ENCODE measurements at places on chromosomes 3 and 15.

- DNase-seq, result no peak
These were observed 18.6 kb downstream of the DCP1A start for GRCh38 chr3:53328746-53329145.

GRCh38 chr15:58469432-58470353 is 37.9 kb downstream of the LIPC start:
- DNase-seq, result no peak

- DNase-seq, result no peak
These were observed 286.3 kb downstream of the RAP2B start for GRCh38 chr3:153448151-153448829.

GRCh38 chr3:146814601-146815315 is 209.6 kb upstream of the PLSCR5 start:
- no peak for DNase-seq

- DNase-seq, result no peak
These were observed 40.8 kb downstream of the NOX5 start for GRCh38 chr15:69055251-69055650.

DNA sequence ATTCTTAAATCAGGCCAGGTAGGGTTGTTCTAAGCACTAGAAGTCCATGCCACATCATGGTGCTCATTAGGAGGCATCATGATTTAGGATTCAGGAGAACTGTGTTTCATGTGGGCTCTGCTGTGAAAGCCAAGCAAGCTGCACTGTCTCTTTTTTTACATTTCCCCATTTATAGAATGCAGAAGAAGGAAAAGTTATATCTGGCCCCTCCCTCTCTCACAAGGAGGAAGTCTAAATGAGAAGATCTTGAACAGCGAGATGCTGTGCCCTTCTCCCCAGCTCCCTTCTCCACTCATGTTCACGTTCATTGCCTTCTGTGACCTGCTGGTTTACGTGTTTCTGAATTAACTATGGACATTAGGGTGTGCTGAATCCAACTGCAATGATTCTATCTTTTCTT is 178.5 kb upstream of the RASGRP1 start:
- no peak for DNase-seq

- DNase-seq, result no peak
These were observed 799.9 kb downstream of the AGBL1 start for GRCh38 chr15:86879250-86880229.

DNA sequence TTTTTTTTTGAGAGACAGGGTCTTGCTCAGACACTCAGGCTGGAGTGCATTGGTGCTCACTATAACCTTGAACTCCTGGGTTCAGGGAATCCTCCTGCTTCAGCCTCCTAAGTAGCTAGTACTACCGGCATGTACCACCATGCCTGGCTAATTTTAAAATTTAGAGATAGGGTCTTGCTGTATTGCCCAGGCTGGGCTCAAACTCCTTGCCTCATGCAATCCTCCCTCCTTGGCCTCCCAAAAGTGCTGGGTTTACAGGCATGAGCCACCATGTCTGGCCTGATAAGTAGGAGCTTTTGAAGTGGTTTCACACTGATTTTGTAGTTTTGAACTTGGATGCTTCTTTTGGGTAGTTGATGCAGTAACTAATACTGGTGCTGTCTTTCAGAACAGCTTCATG is 7.8 kb downstream of the MAP2K1 start:
- no peak for DNase-seq

DNA sequence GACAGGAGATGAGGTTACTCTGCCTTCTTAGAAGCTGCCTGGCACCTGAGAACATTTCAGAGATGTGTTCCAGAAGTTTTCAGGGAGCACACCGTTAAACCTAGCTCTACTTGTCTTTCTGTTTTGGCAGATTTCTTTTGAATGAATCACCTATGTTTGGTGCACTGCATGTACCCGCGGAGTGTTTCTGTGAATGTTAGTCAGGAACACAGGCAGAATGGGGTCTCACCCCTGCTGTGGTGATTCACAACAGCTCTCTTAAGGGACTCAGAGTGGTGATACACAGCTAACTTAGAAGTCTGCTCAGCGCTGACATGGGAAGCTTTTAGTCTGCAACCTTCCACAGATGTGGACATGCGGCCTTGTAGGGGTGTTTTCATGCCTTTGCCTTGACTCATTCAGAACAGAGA is 24.0 kb downstream of the TSEN2 start:
- no peak for DNase-seq

DNA sequence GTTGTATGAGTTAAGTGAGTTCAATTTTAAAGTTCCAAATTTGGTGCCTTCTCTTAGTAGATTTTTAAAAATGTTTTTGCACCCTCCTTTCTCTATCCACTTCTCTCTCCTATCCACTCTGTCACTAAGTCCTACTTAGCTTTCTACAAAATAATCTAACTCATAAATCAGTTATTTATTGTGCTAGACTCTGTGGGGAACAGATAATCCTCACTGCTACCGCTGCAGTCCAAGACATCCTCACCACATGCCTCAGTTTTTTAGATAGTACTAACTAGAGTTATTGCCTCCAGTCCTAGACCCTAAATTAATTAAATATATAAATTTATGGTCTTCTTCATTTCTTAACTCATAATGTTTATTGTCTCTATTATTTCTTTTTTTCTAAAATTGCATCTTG is 576.3 kb downstream of the GRM7 start:
- DNase-seq, result no peak

DNA sequence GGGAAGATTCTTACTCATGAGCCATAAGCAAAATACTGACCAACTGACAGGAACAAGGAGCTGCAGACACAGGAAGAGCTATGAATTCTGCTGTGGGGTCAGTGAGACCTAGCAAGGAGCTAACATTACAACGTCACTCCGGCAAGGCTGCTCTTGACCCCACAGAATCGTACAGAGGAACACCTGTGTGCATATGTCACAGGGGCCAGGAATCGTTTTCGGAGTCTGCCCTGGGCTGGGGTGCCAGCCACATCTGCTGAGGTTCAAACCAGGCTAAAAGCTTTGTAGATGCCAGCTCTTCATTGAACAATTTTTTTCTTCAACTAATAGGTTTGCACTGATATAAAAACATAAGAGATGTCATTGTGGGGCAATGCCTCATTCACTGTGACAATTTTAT is 82.6 kb downstream of the LRRK1 start:
- DNase-seq, result no peak

GRCh38 chr15:76936671-76937070 is 5.1 kb downstream of the RCN2 start:
- no peak for DNase-seq

- peak; percentile 67 for DNase-seq
These were observed 3.6 kb downstream of the BCL6 start for GRCh38 chr3:187741403-187742350.

GRCh38 chr15:57503051-57503702 is 88.5 kb upstream of the MYZAP start:
- no peak for DNase-seq

DNA sequence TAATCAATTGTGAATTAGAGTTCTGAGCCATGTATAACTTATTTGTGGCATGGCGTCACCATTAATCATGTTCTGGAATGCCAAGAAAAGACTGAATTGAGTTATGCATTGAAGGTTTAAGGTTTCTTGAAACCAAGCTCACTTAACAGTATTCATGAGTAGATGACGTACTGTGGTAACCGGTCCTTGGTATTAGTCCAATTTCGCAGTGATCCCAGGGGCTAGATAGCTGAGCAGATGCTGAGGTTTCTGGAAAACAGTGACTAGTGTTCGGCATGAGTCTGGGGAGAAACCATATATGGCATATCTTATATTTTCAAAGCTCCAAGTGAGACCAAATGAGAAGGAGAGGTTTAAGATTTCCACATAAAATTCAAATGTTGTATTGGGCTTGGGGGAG is 218.3 kb upstream of the LYSMD4 start:
- DNase-seq, result no peak

DNA sequence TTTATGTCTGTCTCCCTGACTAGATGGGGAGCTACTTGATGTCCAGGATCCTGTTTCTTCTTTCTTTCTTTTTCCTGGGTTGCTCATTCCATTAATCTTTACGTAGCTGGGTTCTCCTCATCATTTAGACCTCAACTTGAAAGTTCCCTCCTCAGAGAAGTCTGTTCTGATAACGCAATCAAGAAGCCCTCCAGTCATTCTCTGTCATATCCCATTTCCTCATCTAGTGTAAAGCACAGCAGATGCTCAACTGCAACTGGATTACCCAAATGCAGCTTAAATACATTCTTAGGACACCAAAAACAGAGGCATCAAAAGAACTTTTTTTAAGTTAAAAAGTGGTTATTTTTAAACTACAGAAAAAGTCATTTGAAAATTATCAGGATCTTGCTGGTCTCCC is 51.7 kb upstream of the ST3GAL6 start:
- DNase-seq, result no peak

GRCh38 chr15:78097667-78098066 is 5.3 kb downstream of the SH2D7 start:
- DNase-seq, result no peak

DNA sequence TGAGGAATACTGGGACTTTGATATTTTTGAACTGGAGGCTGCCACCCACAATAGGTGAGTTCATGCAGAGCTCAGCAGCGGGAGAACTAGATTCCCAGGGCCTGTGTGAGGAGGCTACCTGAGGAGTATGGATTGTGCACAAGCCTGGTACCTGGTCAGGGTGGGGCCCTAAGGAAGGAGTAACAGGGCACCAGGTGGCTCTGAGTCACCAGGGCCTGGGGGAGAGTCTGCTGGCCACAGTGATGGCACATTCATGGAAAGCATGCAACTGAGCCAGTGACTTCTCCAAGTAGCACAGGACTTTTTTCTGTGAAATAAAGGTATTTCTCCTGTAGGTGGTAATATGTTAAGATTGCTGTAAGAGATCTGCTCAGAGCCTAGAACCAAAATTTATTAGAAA is 134.4 kb downstream of the PDE8A start:
- no peak for DNase-seq

- DNase-seq, result no peak
These were observed 7.3 kb downstream of the B3GNT5 start for GRCh38 chr3:183260167-183260904.

DNA sequence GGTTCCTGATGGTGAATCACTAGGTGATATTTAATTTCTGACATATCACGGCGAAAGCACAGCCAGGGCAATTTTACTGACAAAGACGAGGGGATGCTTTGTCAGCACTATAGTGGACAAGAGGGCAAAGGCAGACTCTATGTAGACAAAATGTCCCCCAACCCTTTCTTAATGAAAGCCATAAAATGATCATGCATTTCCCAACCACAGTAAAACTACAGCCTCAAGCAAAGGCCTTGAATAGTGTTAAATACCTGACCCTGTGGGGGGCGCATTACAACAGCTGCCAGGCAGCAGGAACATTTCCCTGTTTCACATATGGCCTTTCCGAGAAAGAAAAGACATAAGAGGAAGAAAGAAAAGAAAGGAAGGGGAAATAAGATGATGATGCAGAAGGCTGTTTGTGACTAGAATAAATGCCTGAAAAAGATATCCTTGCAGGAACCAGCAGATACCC is 49.5 kb downstream of the GLDN start:
- no peak for DNase-seq

GRCh38 chr3:13211605-13212210 is 138.5 kb upstream of the IQSEC1 start:
- DNase-seq, result no peak

DNA sequence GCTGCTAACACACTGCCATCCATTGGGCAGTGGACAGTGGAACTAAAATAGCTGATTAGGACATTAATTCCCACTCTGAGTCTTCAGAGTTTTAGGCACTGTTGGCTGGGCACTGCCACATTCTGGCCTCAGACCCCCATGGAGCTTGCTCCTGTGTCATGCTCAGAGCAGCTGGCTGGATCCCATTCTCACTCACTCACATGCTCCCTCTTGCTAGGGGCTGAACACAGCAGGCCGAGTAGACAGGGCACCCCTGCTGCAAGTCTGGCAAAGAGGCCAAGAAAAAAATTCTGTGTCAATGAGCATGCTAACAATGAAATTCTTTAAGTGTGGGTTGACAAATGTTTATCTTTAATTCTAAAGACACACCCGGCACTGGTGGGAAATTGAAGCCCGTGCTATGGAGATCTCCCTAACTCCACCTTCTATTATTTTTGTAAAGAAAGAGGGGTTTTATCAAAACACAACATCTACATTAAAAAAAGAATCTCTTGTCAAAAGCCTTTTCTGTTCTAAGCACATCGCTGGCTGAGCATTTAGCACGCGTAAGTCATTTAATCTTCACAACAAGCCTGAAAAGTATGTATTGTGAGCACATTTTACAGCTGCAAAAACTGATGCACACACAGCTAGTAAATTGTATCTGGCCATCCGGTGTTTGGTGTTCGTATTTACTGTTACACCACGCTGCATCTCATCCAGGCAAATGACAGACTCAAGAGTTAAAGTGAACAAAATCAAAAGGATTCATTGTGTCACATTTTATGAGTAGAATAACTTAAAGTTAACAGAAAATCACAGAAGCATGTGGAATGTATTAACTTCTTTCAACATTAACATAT is 362.1 kb downstream of the PLOD2 start:
- no peak for DNase-seq

GRCh38 chr15:77032647-77033416 is 37.9 kb downstream of the PSTPIP1 start:
- DNase-seq, result no peak

DNA sequence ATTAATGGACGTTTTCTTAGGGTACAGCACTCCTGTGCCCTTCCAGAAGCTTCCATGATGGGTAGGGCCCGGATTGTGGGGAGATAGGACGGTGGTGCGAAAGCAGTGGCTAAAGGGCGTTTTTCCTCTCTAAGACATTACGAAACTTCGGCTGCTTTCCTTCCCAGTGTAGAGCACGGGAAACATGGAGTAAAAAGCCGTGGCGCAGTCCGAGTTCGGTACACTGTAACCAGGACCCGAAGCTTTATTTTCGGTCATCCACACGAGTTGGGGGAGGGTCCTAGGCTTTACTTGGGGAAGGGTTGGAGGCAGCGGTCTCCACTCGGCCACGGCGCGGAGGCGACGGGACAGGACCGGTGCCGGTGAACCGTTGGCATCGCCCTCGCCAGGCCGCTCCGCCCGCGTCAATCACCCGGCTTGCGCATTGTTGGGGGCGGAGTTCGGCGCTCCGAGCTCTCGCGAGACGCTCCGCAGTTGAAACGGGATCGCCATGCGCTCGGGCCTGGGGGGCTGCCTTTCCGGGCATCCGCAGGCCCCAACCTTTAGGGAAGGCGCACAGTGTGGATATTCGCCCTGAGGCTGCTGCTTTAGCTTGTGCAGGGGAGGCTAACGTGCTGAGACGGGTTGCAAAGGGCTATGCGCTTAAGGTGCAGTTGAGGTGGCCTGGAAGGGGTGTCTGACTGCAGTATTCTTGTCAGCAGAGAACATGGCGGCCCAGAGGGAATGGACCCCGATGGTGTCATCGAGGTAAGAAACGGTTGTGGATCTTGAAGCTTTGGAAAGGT is 546 bp downstream of the EIF4A2 start:
- DNase-seq, result peak; percentile 87

GRCh38 chr15:70269311-70269911 is 171.7 kb upstream of the TLE3 start:
- no peak for DNase-seq

All from effector memory CD8-positive, alpha-beta T cell (primary cell).